Spleen (tissue), 13 donors: ENCODE measurements at places on chromosomes 16 and 17. TPM values are rescaled to one million over a fixed set of nuclear protein-coding genes. Genes with fewer than 3 reads are reported as not detected.

The STXBP4 gene
- 0.70 TPM for polyA plus RNA-seq

The SNRNP25 gene
- 39.8 TPM for polyA plus RNA-seq

The DHRS7C gene
- not detected for polyA plus RNA-seq

The RUNDC3A gene
- polyA plus RNA-seq: 0.48 TPM

The EVPLL gene
- not detected for polyA plus RNA-seq

The LMF1 gene
- 19.8 TPM for polyA plus RNA-seq

The MAPT gene
- 0.15 TPM for polyA plus RNA-seq

The MYH3 gene
- 4.9 TPM for polyA plus RNA-seq

The CSH2 gene
- not detected for polyA plus RNA-seq

The ZG16B gene
- 1.6 TPM for polyA plus RNA-seq

The TMEM98 gene
- 5.7 TPM for polyA plus RNA-seq

The GLP2R gene
- 0.07 TPM for polyA plus RNA-seq

The MT1H gene
- 0.54 TPM for polyA plus RNA-seq

The PRSS53 gene
- polyA plus RNA-seq: 2.6 TPM

The KAT2A gene
- polyA plus RNA-seq: 101 TPM

The PRSS27 gene
- 1.2 TPM for polyA plus RNA-seq

The PRAC1 gene
- not detected for polyA plus RNA-seq

The PRR14 gene
- 148 TPM for polyA plus RNA-seq

The PTX4 gene
- polyA plus RNA-seq: not detected

The FNDC8 gene
- polyA plus RNA-seq: 0.10 TPM

The GUCY2D gene
- polyA plus RNA-seq: 0.03 TPM

The EVI2A gene
- 46.8 TPM for polyA plus RNA-seq

The ITGB4 gene
- polyA plus RNA-seq: 49.9 TPM

The CFAP97D1 gene
- not detected for polyA plus RNA-seq

The HNF1B gene
- 0.06 TPM for polyA plus RNA-seq

The ARSG gene
- polyA plus RNA-seq: 1.5 TPM

The TM4SF5 gene
- polyA plus RNA-seq: not detected

The ZNF18 gene
- polyA plus RNA-seq: 7.0 TPM

The C16orf89 gene
- 4.0 TPM for polyA plus RNA-seq

The OR2C1 gene
- 0.08 TPM for polyA plus RNA-seq

The KRT16 gene
- polyA plus RNA-seq: 0.07 TPM

The ST6GALNAC1 gene
- 13.2 TPM for polyA plus RNA-seq

The TPSG1 gene
- not detected for polyA plus RNA-seq

The TP53TG3D gene
- polyA plus RNA-seq: not detected

The C17orf100 gene
- polyA plus RNA-seq: 4.3 TPM

The ZP2 gene
- polyA plus RNA-seq: not detected

The PRSS33 gene
- 0.03 TPM for polyA plus RNA-seq
